ENCODE measurements at places on chromosomes 1 and 21.

- DNase-seq = no peak
Observed at GRCh38 chr1:160063176-160063575, 6.8 kb downstream of the KCNJ10 start.

- DNase-seq = no peak
Observed at GRCh38 chr1:174723816-174724215, 275.9 kb upstream of the CACYBP start.

- DNase-seq = no peak
Observed at GRCh38 chr1:13661539-13661938, 38.4 kb upstream of the PRDM2 start.

DNA sequence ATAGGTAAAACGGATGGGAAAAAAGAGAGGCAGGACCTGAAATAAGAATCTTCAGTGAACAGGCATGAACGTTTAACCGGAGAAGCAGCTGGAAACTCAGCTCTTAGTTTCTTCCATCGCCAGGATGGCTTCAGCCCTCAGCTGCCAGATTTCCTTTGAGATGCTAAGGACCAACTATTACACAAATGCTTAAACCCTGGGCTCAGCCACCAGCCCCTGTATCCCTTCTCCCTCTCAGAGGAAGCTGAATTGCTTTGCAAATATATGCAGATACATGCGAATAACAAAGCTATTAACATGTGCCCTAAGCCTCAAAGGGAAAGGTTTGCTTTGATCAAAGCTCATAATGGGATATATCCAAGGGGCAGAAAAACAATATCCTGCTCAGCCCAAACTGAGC is 515.1 kb downstream of the OMA1 start:
- no peak for DNase-seq

DNA sequence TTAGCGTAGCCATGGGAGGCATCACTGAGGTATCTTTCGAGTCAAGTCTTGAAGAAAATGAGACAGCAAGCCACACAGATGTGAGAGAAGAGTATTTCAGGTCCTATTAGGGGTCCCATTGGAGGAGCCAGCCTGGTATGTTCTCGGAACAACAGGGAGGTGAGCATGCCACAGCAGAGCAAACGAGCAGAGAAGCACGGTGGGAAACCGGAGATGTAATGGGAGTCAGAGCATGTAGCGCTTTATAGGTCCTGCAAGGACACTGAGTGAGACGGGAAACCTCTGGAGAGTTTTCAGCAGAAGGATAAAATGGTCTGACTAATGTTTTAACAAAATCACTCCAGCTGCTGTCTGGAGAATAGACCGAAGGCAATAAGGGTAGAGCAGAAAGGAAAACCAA is 15.9 kb downstream of the H3-3A start:
- no peak for DNase-seq

DNA sequence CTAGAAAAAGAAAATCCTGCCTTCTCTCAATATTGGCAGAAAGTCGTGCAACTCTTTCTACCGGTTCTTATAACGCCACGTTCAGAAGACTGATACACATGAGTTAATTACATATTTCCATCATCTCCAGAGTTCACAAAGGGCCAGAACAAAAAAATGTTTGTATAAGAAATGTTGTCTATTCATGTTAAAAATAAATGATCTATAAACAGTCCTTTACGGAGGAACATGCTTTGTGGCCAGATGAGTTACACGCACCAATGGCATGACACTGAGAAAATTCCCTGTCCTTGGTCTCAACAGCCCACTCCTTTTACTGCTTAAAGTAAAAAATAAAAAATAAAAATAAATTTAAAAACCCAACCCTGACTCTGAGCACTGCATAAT is 29.5 kb downstream of the C2CD2 start:
- DNase-seq = no peak

- DNase-seq = no peak
Observed at GRCh38 chr1:78718566-78718965, 68.9 kb downstream of the IFI44 start.

Measured in dorsolateral prefrontal cortex (tissue), 122 donors.